ENCODE measurements at places on chromosomes 5 and 9.

- no peak for DNase-seq
Measured at GRCh38 chr5:150460781-150461180, 11.2 kb upstream of the RPS14 start.

DNA sequence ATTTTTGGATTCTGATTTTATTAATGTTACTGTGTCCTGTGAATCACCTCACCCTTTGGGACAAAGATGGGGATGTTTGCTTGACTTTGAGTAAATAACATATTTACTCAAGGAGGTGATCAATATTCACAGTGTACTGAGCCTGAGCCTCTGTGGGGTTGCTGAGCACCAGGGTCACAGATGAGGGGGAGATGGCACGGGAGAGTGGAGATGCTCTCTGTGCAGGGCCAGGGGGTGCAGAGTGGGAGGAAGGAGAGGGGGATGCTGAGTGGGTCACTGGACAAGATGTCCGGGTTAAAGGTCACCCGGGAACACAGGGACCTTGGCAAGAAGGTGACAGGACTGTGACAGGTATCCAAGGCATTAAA is 4.0 kb downstream of the SQSTM1 start:
- DNase-seq = no peak

GRCh38 chr5:10485142-10485795 is 43.6 kb downstream of the ROPN1L start:
- DNase-seq = no peak

- DNase-seq = no peak
Measured at GRCh38 chr5:52786949-52787599, 642 bp upstream of the ITGA1 start.

- no peak for DNase-seq
Measured at GRCh38 chr9:91496351-91496750, 72.7 kb upstream of the NFIL3 start.

- no peak for DNase-seq
Measured at GRCh38 chr5:17440766-17441165, 57.3 kb upstream of the TAF11L2 start.

GRCh38 chr5:169805937-169806700 is 169.0 kb downstream of the DOCK2 start:
- no peak for DNase-seq

DNA sequence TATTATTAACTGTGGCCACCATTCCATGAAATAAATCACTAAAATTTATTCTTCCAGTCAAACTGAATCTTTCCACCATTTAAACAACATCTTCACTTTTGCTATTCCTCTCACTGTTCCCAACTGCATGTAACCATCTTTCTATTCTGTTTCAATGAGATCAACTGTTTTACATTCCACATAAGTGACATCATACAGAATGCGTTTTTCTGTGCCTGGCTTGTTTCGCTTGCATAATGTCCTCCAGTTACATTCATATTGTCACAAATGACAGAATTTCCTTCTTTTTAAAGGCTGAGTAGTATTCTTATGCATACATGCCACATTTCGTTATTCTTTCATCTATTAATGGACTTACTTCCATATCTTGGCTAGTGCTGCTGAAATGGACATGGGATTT is 738.2 kb downstream of the SEMA5A start:
- DNase-seq = no peak

DNA sequence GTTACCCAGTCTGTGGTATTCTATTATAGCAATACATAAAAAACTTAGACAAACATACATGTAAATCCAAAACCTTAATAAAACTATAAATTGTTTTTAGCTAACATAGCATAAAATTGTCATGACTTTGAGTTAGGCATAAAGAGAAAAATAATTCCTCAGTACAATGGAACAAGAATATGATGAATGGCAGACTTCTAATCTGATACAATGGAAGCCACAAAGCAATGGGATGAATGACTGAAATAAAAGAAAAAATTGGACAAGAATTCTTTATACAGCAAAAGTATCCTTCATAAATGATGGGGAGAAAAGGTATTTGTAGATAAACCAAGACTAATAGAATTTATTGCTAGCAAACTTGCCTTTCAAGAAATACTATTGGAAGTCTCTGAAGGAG is 524.2 kb downstream of the GABRG2 start:
- no peak for DNase-seq

DNA sequence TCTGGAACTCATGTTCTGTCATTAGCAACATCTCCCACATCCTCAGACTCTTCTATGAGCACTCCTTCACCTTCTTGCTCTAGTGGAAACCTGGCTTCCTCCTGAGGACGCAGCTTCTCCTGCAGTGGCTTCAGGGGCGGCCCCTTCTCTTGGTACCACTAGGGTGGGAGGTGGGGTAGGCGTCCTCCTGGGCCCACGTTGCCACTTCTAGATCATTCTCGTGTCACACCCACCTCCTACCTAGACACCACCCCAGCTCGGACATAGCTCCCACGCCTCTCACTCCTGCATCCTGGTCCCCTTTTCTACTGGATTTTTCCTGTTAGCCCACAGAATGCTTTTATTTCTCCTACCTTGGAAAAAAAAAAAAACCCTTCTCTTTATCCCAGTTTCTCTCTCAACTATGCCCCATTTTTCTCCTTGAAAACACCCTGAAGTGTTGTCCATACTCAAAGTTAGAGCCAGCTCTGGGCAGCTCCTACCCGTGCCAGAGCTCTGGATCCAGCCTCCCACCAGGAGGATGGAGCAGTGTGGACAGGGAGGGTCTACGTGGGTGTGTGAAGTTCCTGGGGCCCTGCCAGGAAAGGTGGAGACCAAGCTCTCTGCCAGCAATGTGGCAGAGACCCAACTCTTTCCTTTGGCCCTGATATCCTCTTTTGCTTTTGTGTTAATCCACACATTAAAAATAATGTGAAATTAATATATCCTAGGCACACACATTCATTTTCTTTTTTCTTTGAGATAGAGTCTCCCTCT is 179.2 kb downstream of the HSPA4 start:
- DNase-seq = no peak

GRCh38 chr5:106680330-106680729 is 990.4 kb downstream of the EFNA5 start:
- no peak for DNase-seq

DNA sequence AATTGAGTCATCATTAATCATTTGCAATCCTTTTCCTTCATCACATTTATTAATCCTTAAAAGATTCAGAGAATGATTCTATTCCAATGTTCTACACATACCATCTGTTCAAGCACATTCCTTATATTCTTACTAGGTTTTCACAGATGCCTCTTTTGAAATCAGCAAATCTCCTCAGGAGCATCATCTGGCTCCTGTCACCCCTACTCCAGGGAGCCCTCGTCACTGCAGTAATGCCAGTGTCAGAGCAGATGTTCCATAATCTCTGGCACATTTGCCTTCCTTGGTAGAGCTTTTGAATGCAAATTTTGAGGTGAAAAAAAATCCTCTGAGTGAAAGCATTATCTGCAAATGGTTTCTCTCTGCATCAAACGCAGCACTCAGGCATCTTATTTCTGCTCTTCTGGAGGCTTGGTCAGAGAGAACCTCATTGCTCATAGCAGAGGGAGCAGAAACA is 7.6 kb upstream of the KCNV2 start:
- DNase-seq = no peak

- DNase-seq = no peak
Measured at GRCh38 chr9:93154293-93154903, 20.3 kb upstream of the NINJ1 start.

- DNase-seq = no peak
Measured at GRCh38 chr5:43967165-43967564, 364.2 kb downstream of the NNT start.

GRCh38 chr9:89862316-89862715 is 257.5 kb downstream of the GADD45G start:
- no peak for DNase-seq

GRCh38 chr9:114100536-114100935 is 1.4 kb upstream of the KIF12 start:
- no peak for DNase-seq

- DNase-seq = no peak
Measured at GRCh38 chr9:106481013-106481609, 381.9 kb upstream of the ZNF462 start.

GRCh38 chr9:105416840-105417239 is 31.0 kb upstream of the FSD1L start:
- DNase-seq = no peak

GRCh38 chr9:136572828-136573625 is 27.2 kb upstream of the NOTCH1 start:
- no peak for DNase-seq

GRCh38 chr9:27029186-27029585 is 23.7 kb upstream of the LRRC19 start:
- no peak for DNase-seq

DNA sequence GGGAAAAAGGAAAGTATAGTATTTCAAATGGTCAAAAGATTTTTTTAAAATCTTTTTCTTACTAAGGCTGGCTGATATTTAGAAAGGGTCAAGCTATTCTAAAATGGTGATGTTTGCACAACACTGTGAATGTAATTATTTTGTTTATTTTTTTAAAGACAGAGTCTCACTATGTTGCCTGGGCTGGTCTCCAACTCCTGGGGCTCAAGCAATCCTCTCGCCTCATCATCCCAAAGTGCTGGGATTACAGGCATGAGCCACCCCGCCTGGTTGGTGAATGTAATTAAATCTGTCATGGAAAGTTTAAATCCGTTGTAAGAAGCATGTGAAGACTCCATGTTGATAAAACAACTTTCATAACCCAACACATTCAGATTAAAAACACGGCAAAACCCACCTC is 2.6 kb downstream of the UBTD2 start:
- DNase-seq = no peak

GRCh38 chr5:132422720-132423437 is 53.4 kb downstream of the SLC22A5 start:
- DNase-seq = no peak

GRCh38 chr9:134619983-134620661 is 21.5 kb upstream of the COL5A1 start:
- DNase-seq = no peak

DNA sequence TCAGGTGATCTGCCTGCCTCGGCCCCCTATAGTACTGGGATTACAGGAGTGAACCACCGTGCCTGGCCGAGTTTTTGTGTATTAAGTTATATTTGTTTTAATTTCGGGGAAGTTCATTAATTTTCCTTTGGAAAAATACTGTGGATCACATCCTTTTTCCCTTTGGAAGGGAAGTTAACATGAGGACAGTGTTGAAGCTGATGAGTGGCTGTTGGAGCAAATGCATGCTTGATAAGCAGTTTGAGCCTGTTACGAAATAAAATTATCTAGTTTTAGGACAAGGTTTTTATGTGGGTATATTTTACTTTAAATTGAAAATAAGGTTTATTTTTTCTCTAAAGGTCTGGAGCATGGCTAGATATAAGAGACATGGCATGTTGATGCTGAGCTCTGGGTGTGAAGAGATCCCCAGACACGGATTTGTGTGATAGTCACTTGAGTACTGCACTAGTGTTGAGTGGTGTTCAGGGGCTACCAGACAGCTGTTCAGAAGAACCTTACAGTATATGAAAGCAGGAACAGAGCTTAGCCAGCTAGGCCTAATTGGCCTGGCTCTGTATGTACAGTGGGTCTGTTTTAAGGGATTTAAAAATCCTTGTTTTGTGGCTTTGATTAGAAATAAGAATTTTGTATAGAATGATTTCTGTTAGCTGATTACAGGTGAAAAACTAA is 17.4 kb downstream of the LMNB1 start:
- no peak for DNase-seq

DNA sequence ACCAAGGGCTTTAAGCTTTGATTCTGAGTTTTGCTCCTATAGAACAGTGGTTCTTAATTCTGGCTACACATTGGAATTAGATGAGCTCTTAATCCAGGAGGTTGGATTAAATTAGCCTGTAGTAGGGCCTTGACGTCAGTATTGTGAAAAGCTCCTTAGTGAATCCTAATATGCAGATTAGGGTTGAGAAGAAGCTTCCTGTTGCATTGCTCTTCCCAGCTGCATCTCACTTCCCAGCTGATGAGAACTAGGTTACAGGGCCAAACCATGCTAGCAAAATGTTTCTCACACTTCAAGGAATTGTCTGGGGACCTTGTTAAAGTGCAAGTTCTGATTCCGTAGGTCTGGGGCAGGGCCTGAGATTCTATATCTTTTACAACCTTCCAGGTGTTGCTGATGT is 300.0 kb downstream of the ZSWIM6 start:
- DNase-seq = no peak

GRCh38 chr5:117379521-117379920 is 804.9 kb upstream of the SEMA6A start:
- no peak for DNase-seq

- DNase-seq = no peak
Measured at GRCh38 chr9:68690088-68690487, 15.0 kb upstream of the PIP5K1B start.

DNA sequence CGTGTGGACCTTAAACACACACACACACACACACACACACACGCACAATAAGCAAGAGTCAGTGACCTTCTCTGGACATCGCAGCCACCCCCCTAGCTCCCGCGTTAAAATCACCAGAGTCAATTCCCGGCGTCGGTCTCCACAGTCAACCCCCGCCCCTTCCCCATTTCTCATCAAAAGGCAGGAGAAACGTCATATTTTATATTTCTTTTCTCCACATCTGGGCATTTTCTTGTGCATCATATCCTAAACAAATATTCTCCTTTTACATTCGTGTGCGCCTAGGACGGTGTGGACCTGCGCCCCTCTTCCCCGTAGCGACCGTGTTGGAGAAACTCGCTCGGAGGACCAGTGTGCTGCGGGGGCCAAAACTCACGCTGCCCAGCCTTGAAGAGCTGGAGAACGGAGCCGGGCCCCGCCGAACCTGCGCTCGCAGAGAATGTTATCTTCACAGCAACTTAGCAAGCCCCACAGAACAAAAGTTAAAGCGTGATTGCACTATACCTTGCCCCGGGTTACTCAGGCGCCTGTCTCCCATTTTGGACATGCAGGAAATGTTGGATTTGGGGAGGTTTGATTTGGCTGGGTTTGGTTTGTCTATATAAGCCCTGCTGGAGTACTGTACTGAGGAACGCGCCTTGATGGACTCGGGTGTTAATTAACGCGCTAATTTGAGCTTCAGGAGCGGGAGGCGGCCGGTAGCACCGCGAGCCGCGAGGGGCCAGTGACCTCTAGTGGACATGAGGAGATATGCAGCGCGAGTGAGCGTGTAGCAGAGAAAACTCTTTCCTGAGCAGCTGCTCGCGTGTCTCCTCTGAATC is 192.4 kb downstream of the MEF2C start:
- DNase-seq = peak; percentile 12

DNA sequence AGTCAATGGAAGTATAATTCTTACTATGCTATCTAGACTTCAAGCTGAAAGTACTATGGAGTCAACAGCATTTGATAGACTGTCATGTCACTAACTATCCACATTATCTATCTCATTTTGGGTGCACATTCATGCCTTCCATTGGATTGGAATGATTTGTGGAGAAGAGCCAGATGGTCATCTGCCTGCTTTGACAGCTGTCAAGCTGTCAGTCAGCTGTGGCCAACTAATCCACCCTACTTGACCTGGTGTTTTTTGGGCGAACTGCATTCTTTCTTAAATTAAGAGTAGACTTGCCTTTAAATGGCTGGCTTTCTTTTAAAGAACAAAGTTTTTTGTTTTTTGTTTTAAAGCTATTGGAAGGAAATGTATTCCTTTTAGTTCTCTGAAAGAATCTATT is 151.5 kb downstream of the DCP2 start:
- DNase-seq = no peak

- DNase-seq = no peak
Measured at GRCh38 chr5:68748101-68748500, 345.7 kb upstream of the SLC30A5 start.
